ENCODE measurements at places on chromosomes 5 and 9.

GRCh38 chr9:94277885-94278536, 18.9 kb downstream of the ZNF169 start:
- DNase-seq: no peak

DNA sequence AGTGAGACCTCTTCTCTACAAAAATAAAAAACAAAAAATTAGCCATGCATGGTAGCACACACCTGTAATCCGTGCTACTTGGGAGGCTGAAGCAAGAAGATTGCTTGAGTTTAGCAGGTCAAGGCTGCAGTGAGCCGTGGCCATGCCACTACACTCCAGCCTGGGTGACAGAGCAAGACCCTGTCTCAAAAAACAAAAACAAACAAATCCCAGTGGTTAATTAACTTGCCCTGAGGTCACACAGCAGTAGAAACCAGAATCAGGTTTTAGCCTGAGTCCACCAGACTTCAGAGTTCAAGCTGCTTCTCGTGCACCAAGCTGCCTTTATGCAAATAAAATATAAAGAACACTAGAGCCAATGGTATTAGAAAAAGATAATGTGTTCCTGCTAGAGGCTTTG, 169.7 kb downstream of the GOLPH3 start:
- DNase-seq: no peak

- no peak for DNase-seq
Observed at GRCh38 chr5:75324791-75325190, 12.2 kb upstream of the HMGCR start.

DNA sequence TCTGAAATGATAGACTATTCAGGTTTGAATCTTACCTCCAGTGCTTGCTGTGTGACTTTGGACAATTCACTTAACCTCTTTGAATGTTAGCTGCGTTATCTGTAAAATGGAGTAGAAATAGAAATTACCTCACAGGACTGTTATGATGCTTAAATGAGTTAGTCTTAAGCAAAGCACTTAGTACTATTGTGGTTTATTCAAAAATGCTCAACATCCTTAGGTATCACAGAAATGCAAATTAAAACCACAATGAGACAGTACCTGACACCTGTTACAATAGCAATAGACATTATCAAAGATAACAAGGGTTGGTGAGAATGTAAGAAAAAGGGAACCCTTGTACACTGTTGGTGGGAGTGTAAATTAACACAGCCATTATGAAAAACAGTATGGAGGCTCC, 77.6 kb upstream of the FREM1 start:
- DNase-seq: no peak

- peak; percentile 3 for DNase-seq
Observed at GRCh38 chr5:81207009-81207408, 26.1 kb upstream of the CKMT2 start.

GRCh38 chr5:154866841-154867240, 8.4 kb downstream of the CNOT8 start:
- DNase-seq: peak; percentile 34

DNA sequence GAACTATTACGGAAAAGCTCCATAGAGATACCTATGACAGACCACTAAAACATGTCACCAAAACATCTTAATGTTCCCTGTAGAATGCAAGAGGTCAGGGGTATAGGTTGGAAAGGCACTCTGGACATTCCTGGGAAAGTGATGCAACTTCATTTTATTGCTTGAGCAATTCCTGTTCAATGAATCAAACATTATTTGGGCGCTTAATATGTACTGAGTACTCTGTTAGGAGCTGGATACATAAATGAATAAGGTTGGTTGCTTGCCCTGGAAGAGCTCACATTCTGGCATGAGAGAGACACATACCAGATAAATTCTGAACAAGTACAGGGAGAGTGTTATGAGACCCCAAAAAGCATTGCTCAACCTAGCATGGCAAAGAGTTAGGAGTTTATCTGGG, 408.9 kb upstream of the DMAC1 start:
- DNase-seq: no peak

GRCh38 chr9:127388856-127389238, 8.1 kb upstream of the SLC2A8 start:
- no peak for DNase-seq

GRCh38 chr5:81825237-81825636, 74.3 kb upstream of the SSBP2 start:
- peak; percentile 94 for DNase-seq

DNA sequence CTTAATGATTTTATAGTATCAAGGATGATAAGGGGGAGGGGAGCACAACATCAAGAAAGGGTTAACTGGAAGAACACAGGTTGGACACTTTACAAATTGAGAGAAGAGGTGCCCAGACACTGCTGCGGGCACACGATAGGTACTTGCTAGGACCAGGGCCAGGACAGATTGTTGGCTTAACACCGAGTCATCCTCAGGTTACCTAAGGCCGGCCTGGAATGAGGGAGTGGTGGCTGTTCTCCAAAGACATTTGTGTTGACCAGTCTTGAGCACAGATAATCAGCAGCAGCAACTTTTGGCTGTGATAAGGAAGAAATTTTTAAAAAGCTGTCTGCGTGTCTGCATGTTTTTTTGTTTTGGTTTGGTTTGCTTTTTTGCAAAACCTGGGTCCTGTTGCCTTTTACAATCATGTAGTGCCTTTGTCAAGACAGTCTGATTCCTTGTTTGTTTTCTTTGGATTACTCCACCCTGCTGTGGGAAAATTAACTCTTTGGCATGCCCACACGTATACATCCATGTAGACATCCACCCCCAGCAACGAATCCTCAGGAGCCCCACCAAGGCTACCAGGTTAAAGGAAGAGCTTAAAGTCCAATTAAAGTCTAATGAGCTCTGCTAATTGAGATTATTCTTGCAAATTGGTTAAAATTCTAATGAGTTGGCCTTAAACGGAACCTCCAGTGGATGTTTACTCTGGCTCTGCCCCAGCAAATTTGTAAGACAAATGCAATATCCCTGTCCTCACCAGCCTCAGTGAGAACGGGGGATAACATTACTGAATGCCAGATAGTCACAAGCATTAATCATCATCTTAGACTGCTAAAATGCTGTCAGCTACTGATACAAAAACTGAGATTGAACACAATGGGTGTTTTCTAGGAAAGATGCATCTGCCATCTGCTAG, 382.3 kb downstream of the ACTL7B start:
- DNase-seq: peak; percentile 89

DNA sequence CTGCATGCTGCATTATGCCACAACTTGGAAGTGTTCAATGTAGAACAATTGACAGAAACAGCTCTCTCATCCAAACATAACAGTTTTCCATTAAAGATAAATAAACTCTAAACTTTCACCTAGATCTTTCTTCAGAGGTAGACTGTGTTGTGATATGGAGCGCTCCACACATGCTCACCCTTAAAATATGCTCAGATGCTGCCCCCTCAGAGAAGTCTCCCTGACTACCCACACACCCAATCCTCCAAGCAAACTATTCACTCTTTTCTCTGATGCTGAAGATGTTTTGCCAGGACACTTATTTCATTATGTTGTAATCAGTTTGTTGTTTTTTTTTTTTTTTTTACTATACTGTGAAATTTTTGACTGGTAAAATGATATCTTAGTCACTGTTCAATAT, 206.6 kb upstream of the RASA1 start:
- DNase-seq: no peak

DNA sequence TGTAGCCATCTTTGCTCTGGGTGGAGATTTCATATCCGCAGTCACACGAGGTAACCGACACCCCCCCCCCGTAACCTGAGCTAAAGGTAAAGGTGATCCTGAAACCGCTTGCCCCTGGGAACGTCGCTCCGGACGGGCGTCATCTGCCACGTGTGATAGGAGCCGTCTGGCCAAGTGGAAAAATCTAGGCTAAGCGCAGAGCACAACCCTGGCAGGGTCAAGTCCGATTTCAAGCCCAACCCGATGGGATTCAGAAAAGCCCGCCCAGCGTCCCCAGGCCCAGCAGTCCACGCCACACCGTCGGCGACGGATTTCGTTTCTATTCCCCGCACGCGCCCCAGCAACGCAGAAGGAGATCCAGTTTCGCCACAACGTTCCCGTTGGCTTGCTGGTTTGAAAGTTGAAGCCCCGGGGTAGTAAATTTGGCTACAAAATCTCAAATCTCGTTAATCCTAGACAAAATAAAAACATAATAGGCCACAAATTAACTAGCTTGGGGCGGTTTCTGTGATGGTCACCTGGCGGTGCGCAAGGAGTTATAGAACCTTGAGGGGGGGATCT, 32.4 kb upstream of the NFIB start:
- no peak for DNase-seq

DNA sequence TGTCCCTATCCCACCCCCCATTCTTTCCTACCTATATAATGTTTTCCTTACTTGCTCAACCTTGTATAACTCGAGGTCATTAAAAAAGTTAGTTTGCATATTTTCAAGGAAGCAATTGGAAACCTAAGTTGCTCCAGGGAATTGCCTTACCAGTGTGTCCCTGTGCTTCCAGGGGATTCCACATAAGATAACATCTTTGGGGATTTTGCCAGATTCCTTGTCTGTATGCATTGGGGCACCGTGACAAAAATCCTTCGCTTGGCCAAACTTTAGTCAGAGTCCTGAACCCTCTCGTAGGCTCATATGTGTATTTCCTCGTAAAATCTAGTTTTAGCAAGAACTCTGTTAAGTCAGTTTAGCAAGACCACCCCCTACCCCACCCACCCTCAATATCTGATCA, 14.7 kb upstream of the OSMR start:
- DNase-seq: peak; percentile 71

DNA sequence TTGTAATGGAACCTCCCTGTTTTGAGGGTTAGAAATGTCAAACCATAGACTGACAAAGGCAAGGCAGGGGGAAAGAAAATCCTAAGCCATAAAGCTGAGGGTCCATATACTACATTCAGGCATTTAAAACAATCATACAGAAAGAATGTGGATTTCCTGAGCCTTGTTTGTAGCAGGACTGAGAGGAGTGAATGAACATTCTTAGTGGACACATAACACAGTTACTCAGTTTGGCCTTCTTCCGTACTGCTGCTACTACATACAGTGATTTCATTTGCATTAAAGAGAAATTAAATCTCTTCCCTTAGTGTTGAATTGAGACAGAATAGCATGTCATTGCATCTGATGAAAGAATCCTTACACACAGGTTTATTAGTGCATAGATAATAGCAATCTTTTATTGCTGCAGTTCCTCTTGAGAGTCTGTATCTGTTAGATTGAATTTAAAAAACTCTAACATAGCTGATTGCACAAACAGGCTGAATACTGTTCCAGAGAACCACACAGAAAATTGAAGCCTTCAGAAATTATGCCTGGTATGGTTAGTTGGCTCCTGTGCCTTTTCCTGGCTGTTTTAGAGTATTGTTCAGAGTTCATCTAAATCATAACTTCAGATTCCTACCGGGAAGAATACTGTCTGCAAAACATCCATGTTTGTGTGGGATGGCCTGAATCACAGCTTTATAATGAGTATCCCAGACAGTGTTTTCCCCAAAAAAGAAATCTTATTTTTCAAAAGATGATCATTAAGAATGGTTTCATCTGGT, 2.0 kb upstream of the MTX3 start:
- peak; percentile 36 for DNase-seq

GRCh38 chr9:34989946-34990635, 546 bp downstream of the DNAJB5 start:
- DNase-seq: peak; percentile 55

- no peak for DNase-seq
Observed at GRCh38 chr5:79886925-79887655, 104.0 kb downstream of the MTX3 start.

GRCh38 chr5:76787237-76787636, 31.6 kb upstream of the F2RL1 start:
- DNase-seq: peak; percentile 22

- no peak for DNase-seq
Observed at GRCh38 chr5:176183321-176184074, 54.7 kb upstream of the SIMC1 start.

GRCh38 chr5:109566361-109566760, 123.4 kb upstream of the MAN2A1 start:
- DNase-seq: no peak

DNA sequence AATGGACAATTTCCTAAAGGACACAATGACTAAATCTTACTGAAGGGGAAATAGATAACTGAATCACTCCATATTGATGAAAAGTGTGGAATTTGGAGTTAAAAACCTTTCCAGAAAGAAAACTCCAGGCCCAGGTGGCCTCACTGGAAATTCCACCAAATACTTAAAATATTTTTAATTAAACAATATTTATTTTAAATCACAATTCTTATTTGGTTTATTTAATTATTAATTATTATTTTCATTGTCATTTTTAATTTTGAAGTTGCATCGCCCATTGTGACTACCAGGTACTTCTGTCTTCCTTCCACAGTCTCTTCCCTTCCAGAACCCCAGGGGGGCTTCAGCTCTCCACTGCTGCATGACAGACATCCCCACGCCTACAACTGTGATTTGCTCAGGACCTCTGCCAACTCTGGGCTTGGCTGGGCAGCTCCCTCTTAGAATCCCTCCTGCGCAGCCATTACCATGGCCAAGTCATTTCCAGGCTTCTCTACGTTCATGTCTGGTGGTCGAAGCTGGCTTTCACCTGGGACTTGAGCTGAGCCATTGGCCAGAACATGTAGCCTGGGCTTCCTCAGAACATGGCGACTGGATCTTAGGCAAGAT, 16.4 kb upstream of the GADD45G start:
- DNase-seq: no peak

DNA sequence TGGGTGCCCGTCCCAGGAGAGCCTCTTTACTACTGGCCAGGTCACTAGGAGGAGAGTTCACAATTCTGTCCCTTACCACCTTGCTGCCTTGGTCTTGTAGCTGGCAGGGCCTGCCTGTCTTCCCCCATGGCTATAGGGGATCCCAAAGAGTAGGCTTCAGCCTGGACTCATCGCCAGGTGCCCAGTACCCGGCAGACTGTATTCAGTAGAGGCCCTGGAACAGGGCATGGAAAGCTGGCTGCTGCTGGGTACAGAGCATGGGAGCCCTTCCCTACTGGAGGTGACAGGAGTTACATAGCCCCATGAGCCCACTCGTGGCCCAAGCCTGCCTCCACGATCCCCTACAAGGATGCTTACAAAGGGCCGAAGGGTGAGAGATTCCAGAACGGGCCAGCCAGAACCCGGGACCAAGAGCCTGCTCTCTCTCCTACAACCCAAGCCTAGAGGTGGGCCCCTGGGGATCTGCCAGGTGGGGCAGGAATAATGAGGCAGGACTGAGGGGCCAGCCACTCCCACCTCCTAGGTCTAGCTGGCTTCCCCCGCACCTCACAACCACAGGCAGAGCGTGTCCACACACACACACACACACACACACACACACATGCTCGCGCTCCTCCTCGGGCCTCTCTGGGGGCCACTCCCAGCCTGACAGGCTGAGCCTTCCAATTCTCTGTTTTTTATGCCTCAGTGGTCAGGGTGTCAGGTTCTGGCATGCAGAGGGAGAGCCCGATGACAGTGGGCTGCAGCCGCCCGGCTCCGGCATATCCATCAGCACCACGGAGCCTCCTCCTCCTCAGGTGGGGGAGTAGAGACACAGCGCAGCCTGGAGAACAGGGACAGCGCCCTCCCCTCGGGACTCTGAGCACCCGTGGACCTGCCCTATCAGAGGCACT, 186.0 kb downstream of the PAX5 start:
- no peak for DNase-seq

DNA sequence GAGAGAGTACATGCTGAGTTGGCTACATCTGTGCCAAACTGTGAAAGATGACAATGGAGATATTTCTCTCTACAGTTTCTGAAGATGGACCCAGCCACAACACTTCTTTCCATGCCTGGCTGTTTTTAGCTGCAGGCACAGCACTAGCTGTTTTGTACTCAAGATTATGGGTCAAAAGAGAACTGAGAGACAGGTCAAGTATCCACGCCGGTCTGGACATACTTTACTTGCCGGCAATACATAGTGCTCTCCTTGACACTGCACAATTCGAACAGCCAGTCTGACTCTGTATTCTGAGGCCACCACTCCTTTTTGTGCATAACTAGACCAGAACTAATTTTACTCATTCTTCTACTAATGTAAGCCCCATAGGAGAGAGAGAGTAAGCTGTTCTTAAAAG, 2.6 kb downstream of the PRLR start:
- DNase-seq: no peak

All from EH (cell line).